ENCODE measurements at places on chromosomes 5 and 9. TPM values are rescaled to one million over a fixed set of nuclear protein-coding genes. Genes with fewer than 3 reads are reported as not detected.

Gene PCDHB4
- total RNA-seq = not detected

Gene UGCG
- total RNA-seq = 130 TPM

Gene IL5
- not detected for total RNA-seq

Gene PRELID1
- 661 TPM for total RNA-seq

Gene SCGB3A1
- not detected for total RNA-seq

Gene PPP2CA
- total RNA-seq = 224 TPM

Gene LECT2
- total RNA-seq = not detected

Gene SV2C
- total RNA-seq = not detected

Gene PTPRD
- total RNA-seq = 9.6 TPM

Gene FST
- total RNA-seq = 56.2 TPM

Gene SLC46A2
- total RNA-seq = not detected

Gene NSG2
- not detected for total RNA-seq

Gene OR1J2
- 0.17 TPM for total RNA-seq

Gene BRD3
- total RNA-seq = 4.6 TPM

Gene FBP2
- not detected for total RNA-seq

Gene ACOT12
- total RNA-seq = 0.03 TPM

Gene GARIN3
- total RNA-seq = not detected

Gene GRXCR2
- not detected for total RNA-seq

Gene TRIM36
- total RNA-seq = 4.2 TPM

Gene PNPLA7
- total RNA-seq = 0.21 TPM

Gene ADCY2
- total RNA-seq = 0.35 TPM

Gene CBY3
- total RNA-seq = not detected

Gene WDR38
- not detected for total RNA-seq
